Skin of body (tissue), 3 donors: ENCODE measurements at places on chromosomes 13 and 19. TPM values are rescaled to one million over a fixed set of nuclear protein-coding genes. Genes with fewer than 3 reads are reported as not detected.

GRCh38 chr13:97477844-97478243 is 43.9 kb downstream of the RAP2A start:
- DNase-seq, result no peak

GRCh38 chr13:43728421-43728820 is 58.4 kb downstream of the ENOX1 start:
- DNase-seq, result no peak

DNA sequence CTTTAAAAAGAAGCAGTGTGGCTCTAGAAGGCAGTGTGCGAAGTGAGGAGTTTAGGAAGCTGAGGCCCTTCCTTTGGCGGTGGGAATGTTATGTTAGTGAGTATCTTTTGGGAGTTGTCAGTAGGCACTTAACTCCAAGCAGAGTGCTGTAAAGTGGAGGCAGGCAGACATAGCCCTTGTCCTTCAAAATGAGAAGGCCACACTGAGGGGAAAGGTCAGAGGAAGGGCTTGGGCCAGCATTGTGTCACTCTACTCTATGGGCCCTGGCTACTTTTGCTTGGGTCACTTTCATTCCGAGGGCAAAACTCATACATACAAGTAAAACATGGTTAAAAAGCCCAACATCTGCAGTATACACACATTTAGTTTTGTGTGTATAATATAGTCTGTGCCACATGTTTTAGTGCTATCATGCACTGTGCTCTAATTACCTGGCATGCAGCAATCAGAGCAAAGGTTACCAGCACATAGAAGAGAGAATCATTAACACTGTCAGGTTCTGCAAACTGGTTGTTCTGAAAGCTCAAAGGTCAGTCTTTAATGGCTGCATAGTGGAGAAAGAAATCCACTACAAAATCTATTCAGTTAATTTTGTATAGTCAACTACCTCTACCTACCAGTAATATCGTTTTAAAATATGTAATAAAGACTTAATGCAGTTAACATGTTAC is 64.4 kb downstream of the WASF3 start:
- DNase-seq, result no peak

DNA sequence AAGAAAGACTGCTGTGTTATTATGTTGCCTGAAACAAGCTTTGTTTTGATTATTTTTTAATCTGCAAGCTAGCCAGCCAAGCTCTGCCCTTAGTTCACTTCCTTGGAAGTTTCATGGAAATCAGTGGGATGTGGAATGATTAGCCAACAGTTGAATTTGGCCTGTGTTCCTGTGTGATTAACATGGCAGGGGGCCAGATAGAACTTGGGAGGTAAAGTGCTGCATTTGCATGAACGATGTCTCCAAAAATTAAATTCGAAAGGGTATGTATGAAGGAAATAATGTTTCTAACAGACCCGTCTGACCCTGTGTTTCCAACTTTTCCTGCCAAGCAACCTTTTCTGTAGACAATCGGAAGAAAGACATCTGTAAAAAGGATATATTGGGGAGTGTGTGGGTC is 32.2 kb downstream of the UFM1 start:
- DNase-seq, result no peak

DNA sequence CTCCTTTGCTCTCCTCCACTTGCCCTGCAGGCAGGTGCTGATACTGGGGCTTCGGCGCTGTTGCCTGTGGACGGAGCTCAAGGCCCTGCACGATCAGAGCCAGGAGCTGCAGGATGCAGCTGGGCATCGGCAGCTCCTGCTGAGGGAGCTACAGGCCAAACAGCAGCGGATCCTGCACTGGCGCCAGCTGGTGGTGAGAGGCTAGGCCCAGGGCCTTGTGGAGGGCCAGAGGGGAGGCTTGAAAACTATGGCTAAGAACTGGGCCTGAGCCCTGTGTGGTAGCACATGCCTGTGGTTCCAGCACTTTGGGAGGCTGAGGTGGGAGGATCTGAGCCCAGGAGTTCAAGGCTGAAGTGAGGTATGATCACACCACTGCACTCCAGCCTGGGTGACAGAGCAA is 6.3 kb downstream of the HAUS5 start:
- no peak for DNase-seq

CCNA1 gene
- 0.59 TPM for total RNA-seq

DNA sequence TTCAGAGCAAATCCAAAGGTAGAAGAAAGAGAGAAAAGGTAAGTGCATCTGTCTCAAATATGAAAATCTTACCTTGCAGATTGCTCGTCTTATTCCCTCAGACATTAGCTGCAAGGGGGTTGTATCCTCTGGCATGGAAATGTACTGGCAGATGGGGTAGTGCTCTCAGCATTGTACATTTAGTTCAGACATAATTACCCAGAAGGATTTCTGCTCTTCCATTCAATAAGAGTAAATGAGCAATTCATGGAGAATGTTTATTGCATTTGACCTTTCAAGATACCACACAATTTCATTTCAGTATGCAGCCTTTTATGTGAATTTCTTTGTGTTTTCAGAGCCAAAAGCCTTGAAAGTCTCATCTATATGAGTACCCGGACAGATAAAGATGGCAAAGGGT is 63.8 kb downstream of the SCEL start:
- no peak for DNase-seq

DNA sequence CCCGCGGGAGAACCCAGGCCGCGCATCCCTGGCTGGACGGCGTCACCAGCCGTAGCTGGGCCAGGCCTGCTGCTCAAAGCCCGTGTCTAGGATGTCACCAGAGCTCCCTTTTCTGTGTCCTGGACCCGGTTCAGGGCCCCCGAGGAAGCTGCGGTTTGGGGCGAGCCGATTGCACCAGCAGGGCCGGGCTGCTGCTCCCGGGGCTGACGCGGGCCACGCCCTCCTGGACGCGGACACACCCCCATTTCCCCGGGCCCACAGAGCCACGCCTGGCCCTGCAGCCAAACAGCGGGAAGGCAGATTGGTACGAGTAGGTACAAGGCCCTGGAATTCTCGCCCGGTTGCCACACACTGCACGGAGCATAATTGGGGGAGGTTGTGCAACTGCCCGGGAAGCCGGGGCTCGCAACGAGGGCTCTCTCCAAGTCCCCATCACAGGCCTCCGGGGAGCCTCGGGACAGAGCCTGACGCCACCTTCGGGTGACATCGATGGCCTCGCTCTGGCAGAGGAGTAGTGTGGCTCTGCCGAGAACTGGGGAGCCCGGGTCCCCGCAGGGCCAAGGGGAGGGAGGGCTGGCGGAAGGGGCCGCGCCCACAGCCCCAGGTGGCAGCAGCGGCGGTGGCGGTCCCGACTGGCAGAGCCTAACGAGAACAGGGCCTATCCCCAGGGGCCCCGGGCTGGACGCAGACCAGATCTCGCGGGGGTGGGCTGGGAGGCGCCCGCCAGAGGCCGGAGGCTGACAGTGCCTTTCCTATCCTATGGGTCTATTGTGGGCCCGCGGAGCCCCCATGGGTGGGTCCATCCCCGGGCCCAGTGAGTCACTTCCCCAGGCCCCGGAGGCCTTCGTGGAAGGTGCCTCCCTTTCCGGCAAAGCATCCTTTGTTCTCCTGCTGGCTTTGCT is 23.5 kb downstream of the KCTD15 start:
- peak; percentile 46 for DNase-seq

DNA sequence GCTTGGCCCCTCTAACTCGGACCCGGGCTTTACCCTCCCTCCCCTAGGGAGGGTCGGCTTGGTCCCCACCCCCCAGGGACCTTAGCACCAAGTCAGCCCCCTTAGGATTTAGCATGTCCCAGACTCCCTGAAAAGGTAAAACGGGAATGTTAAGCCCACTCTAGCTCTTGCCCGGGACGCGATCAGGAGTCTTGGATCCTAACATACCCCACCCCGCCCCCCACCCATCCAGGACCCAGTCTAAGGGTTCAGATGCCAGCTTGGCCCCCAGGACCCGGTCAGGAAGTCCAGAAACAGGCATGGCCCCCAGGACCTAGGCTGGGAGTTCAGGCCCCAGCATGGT is 437 bp downstream of the EPOR start:
- DNase-seq, result no peak

GRCh38 chr19:55537741-55538111 is 793 bp upstream of the SBK2 start:
- DNase-seq, result peak; percentile 14

DNA sequence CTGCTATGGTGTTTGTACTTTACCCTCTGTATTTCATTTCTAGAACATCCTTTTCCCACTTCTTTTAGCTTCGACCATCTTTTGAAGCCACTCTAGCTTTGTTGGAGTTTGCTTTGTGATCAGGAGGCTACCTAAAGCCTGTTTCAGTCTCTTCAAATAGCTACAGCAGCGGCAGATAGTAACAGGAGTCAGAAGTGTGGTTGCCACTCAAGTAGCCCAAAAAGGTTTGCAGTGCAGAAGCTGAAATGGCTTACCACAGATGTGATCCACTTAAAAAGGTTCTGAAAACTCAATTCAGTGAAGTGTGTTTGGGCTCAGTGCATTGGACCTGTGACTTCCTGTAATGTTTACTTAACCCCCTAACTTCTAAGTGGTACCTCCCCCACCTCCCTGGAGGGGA is 26.2 kb downstream of the WASF3 start:
- no peak for DNase-seq

DNA sequence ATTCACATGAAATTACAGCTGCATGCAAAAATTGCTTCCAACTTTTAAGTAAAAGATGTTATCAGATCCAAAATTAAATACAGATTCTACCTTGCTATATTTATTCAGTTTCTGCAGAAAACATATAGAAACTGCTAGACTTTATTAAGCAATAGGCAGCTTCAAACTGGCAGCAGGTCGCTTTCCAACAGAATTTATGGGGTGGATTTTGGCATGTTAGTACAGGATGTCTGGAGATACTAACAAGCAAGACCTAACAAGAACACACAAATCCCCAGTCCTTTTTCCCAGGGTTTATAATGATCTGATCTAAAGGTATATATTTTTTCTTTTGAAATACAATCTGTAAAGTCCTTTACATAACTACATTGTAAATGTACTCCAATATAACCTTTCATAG is 27.5 kb downstream of the TBC1D4 start:
- DNase-seq, result peak; percentile 11

DNA sequence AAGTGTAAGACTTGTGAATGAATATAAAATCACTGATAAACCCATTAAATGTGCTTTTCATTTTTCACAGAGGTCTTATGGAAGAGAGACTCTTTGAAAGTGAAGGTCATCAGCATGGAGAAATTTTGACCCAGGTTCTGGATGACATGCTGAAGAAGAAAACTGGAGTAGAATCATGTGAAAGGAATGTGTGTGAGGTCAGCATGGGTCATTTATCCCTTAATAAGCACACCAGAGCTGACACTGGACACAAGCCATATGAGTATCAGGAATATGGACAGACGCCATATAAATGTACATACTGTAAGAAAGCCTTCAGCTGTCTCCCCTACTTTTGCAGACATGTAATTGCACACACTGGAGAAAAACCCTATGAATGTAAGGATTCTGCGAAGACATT is 29.0 kb downstream of the ZNF20 start:
- no peak for DNase-seq

DNA sequence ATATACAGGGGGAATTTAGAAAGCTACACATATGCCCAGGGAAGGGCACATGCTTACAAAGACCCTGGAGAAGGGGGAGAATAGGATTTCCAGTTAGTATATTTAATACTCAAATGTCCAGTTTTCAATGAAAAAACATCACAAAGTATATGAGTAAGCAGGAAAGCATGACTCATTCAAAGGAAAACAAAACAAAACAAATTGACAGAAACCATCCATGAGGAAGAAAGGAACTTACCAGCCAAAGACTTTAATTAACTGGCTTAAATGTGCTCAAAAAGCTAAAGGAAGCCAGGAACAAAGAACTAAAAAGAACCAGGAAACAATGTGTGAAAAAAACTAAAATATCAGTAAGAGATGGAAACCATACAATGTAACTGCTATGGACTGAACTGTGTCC is 716.2 kb upstream of the ARGLU1 start:
- DNase-seq, result no peak

- DNase-seq, result no peak
These were observed 126.5 kb upstream of the NBEA start for GRCh38 chr13:34815526-34815925.

- no peak for DNase-seq
These were observed 9.1 kb downstream of the CACTIN start for GRCh38 chr19:3617463-3617862.

- peak; percentile 22 for DNase-seq
These were observed 2.5 kb upstream of the ZNF121 start for GRCh38 chr19:9586764-9587163.

ZDHHC20 gene
- total RNA-seq, result 102 TPM

DNA sequence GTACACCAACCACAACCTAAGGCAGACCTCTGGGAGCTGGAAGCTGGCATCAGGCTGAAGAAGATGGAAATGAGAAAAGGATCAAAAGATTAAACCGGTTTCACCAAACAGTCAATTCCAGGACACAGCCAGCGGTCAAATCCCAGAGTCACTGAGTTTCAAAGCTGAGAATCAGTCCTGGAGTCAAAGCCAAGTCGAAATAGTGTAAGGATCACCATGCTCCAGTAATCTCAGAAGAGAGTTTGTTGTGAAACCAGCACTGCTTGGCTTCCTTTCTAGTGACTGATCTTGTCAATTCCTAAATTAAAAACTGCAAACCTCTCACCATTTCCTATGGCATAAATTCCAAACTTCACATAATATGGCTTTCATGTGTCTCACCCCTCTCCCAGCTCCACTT is 198.8 kb downstream of the GPC6 start:
- DNase-seq, result no peak

GRCh38 chr19:51367565-51368365 is 1.0 kb downstream of the CLDND2 start:
- peak; percentile 97 for DNase-seq

- DNase-seq, result no peak
These were observed 15.0 kb upstream of the ALOX5AP start for GRCh38 chr13:30720172-30720869.

- DNase-seq, result no peak
These were observed 17.2 kb upstream of the RNASEH2B start for GRCh38 chr13:50892210-50892944.

- DNase-seq, result no peak
These were observed at the start of gene P2RY11 for GRCh38 chr19:10111405-10111811. Gene P2RY11, plus strand, starts transcription at chr19:10111693. Its CDS starts 29 bp downstream, at chr19:10111722.

GRCh38 chr13:96650301-96650886 is 343.9 kb downstream of the OXGR1 start:
- DNase-seq, result no peak
